ENCODE measurements at places on chromosomes 6 and 20.
A peak's percentile ranks its signal among the peaks of the same experiment; 100 is the strongest.

GRCh38 chr6:132004668-132005067, 53.5 kb upstream of the CCN2 start:
- DNase-seq = no peak
- no peaks in the 10 kb centered on the region for H3K4me1 ChIP-seq
- H3K36me3 ChIP-seq = no peaks in the 10 kb centered on the region
- H3K27me3 ChIP-seq = no peaks in the 10 kb centered on the region
- no peak overlapping the region for H3K27ac ChIP-seq

GRCh38 chr6:140226637-140227036, 852.2 kb upstream of the CITED2 start:
- H3K36me3 ChIP-seq = no peaks in the 10 kb centered on the region
- no peaks in the 10 kb centered on the region for H3K27me3 ChIP-seq
- H3K4me3 ChIP-seq = no peak overlapping the region

DNA sequence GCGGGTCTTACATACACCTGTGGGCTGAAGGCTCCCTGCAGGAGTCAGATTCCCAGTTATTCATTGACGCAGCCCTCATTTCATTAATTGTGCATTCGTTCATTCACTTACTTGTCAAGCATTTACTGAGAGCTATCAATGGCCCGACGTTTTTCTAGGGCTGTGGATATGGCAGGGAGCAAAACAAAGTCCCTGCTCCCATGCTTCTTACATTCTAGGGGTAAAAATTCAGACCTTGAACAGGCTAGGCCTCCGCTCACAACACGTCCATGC, 369 bp upstream of the NSFL1C start:
- H3K4me1 ChIP-seq = peaks cover 47% of the 10 kb centered on the region
- H3K27ac ChIP-seq = no peak overlapping the region
- H3K36me3 ChIP-seq = peaks cover 10% of the 10 kb centered on the region
- peaks cover 36% of the 10 kb centered on the region for H3K27me3 ChIP-seq
- H3K4me3 ChIP-seq = peak overlapping the region; percentile 78
- DNase-seq = no peak

GRCh38 chr20:37741055-37741454, 47.2 kb downstream of the CTNNBL1 start:
- no peak overlapping the region for H3K4me3 ChIP-seq
- H3K27me3 ChIP-seq = no peaks in the 10 kb centered on the region
- H3K36me3 ChIP-seq = peaks cover 29% of the 10 kb centered on the region

Data from activated naive CD4-positive, alpha-beta T cell treated with anti-CD3 and anti-CD28 coated beads, Interleukin-2, amount 10 ng/mL, durations not matched to agents 7 days and 5 days (primary cell).